Hematopoietic multipotent progenitor cell treated with erythropoietin and hydrocortisone succinate and interleukin-3 and kit ligand, for 4 days (in vitro differentiated cells): ENCODE measurements at places on chromosomes 5 and 9.

- DNase-seq: peak; percentile 29
These were observed 31.2 kb upstream of the RAD23B start for GRCh38 chr9:107251756-107252322.

DNA sequence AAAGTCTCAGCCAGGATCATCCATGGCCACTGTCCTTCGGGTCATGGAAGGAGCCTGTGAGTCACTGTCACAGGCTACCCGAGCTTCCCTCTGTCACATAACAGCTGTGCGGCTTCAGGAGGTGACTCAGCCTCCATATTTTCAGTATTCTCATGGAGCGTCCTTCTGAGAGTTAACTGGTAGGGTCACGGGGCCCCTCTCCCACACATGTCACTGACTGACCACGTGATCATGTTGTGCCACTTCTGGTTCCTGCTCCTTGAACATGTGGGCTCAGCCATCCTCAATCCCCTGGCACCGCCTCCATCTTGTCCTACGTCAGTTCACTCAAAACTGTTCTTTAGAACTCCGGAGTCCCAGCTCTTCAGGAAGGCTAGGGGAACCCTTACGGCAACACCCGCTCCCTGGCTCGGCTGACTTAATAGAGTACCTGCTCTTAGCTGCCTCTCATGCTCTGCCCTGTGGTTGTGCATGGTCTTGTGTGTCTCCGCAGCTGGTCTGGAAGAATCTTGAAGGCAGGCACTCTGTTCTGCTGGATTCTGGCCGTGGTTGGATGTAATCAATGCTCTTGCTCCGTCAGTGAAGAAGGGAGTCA lies 182.8 kb downstream of the ICE1 start:
- DNase-seq: no peak

- no peak for DNase-seq
These were observed 78.5 kb upstream of the CACNA1B start for GRCh38 chr9:137798901-137799629.

- DNase-seq: no peak
These were observed 136.6 kb upstream of the EPB41L4A start for GRCh38 chr5:112555691-112556090.

DNA sequence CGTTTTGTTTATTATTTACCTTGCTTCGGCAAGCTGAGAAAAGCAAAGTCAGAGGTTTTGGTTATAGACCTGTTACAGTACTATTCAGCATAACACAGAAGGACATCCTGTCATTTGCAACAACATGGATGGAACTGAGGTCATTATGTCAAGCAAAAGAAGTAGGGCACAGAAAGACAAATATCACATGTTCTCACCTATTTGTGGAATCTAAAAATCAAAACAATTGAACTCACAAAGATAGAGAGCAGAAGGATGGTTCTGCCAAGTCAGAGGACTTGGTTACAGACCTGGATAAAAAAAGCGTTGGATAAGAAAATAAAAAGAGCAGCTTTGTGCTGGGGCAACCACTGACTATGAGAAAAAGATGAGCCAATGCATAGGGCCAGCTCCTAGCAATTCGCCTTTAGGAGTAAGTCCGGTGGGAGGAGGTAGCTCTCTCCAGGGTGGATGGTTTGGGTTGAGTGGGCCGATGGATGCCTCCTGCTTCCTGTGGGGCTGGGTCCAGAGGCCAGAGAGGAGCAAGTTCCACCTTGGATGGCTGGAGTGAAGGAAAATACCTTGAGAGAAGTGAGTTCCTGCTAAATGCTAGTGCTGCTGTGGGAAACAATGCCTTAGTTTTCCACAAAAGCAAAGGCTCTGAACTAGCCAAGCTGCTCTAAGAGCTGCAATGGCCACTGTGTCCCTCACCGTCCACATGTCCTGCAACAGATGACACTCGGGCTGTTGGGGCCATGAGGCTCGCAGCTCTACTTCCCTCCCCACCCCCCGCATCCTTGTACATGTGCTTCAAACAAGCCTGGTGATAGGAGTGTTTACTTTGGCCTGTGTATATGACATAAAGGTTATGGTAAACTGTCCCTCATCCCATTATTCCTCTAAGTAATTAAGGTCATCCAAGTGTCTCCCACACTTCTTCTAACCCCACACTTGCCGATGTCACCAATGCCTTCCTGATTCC lies 38.4 kb downstream of the ACOT12 start:
- no peak for DNase-seq

- no peak for DNase-seq
These were observed 51.5 kb downstream of the C9orf152 start for GRCh38 chr9:110156416-110156815.

DNA sequence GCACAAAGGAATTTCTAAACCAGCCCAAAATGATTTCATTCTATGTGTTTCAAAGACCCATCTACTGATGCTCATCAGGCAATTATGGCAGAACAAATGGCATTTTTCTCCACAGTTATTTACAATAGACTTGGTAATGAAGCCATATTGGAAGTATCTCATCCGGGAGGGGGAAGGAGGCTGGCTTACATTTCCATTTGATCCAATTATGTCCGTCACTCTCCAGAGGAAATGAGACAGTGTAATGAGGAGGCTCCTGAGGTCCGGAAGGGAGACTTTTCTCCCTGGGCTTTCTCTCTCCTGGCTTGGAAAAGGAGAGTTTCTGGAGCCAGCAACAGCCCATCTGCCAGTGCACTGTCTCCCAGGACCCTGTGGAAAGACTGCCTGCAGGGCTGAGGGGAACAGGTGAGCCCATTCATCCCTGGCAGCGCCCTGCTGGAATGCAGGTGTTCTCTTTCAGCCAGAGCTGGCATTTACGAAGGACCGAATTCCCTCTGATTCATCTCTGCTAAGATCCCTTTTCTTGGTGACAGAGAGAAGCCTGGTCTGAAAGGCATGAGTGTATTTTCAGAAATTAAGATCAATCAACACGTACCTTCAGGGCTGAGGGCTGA lies 54.9 kb upstream of the SAP30L start:
- no peak for DNase-seq

DNA sequence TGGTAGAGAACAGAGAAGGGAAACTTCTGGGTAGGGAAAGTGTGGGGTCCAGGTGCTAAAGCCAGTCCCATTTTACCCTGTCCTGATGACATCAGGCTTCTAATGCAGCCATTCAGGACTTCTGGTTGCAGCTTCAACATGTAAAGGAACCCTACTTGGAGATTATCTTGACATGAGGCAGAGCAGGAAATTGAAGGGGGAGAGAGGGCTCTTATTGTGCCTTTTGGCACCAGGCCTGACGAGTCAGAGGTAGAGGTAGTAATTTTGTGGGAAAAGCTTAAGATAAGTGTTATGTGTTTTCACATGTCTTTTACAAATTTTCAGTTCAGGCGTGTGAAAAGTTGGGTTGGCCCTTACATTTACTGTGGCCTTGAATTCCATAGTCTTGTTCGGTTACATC lies 102.4 kb upstream of the APC start:
- peak; percentile 17 for DNase-seq

DNA sequence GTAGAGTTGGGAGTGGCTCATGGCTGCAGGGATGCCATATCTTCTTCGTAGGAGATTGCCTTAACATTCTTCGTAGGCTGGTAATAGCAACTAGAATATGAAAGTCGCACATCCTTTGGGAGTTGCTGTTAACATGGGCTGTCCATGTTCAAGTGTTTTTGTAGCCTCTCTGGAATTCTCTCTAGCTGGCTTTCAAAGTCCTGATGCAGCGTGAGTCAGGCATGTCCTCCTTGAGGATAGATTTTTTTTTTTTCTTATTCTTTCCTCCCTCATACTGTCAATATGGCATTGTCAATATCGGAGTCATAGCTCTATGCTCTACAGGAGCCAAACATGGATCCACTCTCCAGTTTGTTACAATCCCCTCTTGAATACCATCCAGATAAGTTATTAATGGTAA lies 494.8 kb upstream of the WWC1 start:
- no peak for DNase-seq

DNA sequence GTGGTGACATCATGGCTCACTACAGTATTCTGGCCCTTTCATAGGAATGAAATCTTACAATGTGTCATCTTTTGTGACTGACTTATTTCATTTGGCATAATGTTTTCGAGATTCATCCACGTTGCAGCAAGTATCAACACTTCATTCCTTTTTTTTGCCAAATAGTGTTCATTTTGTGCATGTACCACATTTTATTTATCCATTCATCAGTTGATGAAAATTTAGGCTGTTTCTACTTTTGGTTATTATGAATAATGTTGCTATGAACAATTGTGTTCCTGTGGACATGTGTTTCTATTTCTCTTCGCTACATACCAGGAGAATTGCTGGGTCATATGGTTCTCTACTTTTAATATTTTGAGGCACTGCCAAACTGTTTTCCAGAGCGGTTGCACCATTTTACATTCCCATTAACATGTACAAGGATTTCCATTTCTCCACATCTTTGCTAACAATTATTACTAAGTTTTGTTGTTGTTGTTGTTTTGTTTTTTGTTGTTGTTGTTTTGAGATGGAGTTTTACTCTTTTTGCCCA lies 43.5 kb downstream of the RMI1 start:
- DNase-seq: no peak

DNA sequence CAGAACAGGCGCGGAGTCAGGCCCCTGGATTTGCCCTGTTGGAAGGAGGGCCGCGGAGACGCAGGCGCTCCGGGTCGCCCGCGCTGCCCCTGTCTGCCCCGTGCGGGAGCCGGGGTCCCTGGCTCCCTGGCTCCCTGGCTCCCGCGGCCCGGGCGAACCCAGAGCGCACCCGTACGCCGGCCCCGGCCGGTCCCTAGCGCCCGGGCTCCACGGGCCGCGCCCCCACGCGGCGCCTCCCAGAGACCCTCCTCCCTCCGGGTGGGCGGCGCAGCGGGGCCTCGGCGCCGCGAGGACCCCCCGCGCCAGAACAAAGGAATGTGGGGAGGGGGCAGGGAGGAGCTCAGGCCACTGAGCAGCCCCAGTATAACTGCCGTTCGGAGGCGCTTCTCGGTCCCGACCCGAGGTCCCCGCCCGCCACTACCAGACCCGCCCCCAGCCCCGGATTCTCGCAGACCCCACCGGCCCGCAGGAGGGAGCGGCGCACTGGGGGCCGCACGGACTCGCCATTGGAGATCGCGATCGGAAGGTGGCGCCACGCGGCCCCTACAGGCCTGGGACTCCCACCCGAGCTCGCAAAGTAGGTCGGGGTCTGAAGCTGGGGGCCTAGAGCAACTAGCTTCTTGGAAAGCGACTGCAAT lies 2.4 kb downstream of the NFIL3 start:
- peak; percentile 54 for DNase-seq

GRCh38 chr9:71743882-71744281 lies 24.4 kb downstream of the CEMIP2 start:
- no peak for DNase-seq

GRCh38 chr9:92661743-92662142 lies 8.2 kb downstream of the IPPK start:
- DNase-seq: no peak

- DNase-seq: no peak
These were observed 20.6 kb upstream of the IL7R start for GRCh38 chr5:35835796-35836742.

GRCh38 chr5:157345485-157345884 lies 79.6 kb downstream of the CYFIP2 start:
- DNase-seq: no peak

GRCh38 chr5:142608081-142608480 lies 77.8 kb downstream of the FGF1 start:
- DNase-seq: no peak

DNA sequence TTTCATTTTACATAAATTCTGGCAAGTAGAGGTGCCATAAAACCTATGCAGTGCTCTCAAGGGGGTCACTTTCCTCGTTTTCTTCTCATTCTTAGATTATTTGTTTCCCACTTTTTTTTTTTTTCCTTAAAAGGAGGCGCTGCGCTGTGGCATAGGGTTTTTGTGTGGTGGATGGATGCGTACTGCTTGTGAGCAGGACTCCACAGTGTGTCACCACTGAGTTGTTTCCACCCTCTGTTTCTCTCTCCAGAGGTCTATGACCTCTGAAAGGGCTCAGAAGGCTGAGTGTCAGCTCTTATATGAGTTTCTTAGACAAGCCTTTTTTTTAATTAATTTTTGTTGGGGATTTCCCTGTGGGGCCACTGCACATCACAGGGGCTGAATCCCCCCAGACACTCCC lies 13.6 kb upstream of the CLTB start:
- DNase-seq: peak; percentile 34

DNA sequence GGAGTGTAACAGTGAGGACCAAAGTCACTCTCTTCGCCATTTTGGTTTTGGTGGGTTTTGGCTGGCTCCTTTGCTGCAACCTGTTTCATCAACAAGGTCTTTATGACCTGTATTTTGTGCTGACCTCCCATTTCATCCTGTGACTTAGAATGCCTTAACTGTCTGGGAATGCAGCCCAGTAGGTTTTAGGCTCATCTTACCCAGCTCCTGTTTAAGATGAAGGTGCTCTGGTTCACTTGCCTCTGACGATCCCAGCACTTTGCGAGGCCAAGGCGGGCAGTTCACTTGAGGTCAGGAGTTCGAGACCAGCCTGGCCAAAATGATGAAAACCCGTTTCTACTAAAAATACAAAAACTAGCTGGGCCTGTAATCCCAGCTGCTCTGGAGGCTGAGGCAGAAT lies 1.8 kb upstream of the CKS2 start:
- no peak for DNase-seq

DNA sequence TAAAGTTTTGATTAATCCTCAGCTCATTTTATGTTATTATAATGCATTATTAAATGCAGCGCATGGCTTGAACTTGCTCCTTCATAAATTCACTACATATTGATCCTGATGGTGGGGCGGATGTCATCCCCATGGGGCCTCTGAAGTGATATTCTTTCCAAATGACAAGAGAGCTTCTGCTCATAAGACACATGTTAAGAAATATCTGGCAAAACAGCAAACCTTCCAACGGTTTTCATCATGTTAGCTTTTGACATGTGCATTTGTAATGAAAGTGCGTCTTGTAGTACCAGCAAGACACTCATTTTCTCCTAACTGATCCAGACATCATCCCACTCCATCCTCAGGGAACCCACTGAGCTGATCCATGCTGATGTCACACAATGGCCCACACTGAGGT lies 45.7 kb downstream of the SEMA5A start:
- DNase-seq: no peak

DNA sequence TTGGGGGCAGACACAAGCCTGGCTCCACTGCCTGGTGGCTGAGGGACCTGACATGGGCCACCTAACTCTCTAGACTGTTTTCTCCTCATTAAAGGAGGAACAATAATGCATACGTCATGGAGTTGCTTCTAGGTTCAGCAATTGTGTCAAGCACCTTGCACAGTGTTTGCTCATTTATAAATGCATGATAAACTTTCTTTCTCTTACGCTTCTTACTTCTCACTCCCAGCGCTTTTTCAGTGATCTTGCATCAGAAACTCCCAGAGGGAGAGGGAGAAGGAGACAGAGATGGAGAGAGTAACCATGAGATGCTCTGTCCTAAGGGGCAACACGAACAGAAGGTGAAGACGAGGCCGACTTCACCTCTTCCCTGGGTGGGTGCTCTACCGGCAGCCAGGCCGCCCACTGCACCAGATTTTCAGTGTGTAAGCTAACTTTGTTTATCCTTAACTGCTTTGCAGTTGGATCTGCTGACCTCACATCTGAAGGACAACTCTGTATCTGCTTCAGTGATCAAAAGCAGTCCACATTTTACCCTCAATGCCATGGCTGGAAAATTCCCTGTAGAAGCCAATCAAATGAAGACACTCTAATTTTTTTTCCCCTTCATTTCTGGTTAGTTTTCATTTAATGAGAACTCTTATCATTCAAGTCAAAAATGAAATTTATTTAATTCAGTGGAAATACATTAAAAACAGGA lies 35.3 kb downstream of the MED27 start:
- DNase-seq: no peak
